ENCODE measurements at places on chromosomes 4 and X.

DNA sequence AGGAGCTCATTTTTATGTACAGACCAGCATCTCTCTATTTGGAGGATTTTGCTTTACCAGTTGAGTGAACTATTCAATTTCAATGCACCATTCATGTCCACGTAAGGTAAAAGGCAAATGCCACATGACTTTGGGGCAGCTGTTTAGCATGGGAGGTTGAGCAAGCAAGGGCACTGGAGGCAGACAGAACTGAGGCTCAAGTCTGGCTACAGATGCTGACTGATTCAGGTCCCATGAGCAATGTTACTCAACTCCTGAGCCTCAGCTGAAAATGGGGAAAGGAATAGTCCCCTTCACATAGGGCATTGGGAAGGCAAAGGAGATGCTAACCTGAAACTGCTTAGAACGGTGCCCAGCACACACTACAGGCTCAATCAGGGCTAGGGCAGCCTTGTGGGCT is 93.0 kb upstream of the MTM1 start:
- no peak for DNase-seq

GRCh38 chr4:123480706-123481418 is 84.3 kb downstream of the SPRY1 start:
- DNase-seq: no peak

- DNase-seq: no peak
Observed at GRCh38 chr4:82705928-82706300, 92.7 kb downstream of the SCD5 start.

DNA sequence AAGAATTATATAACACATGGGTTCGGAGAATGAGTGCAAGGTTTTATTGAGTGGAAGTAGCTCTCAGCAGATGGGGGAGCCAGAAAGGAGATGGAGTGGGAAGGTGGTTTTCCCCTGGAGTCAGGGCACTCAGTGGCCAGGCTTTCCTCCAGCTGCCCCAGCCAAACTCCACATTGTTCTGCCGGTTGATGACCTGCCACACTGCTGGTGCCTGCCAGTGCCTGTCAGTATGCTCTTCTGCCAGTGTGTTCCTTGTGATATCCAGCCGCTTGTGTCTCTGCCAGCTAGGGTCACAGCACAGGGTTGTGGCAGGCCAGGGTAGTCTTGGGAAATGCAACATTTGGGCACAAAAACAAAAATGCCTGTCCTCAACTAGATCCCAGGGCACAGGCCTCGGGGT is 604.8 kb upstream of the TECRL start:
- no peak for DNase-seq

DNA sequence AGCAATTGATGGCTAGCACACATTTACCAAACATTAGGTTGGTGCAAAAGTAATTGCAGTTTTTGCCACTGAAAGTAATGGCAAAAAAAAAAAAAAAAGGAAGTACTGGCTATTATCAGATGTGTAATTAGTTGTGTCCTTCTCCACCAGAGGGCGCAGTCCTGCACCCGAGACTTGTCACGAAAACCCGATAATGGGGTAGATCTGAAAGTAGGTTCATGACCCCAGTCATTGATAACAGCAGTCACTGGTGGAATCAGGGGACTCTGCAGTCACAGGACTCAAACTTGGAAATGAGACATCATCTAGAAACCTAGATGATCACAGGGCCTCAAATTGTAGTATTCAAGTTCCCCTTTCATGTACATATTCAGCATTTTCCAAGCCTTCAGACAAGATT is 13.1 kb upstream of the ACOT9 start:
- peak; percentile 53 for DNase-seq

- no peak for DNase-seq
Observed at GRCh38 chrX:25022499-25023325, 6.9 kb upstream of the ARX start.

- no peak for DNase-seq
Observed at GRCh38 chrX:69142788-69143469, 22.3 kb downstream of the PJA1 start.

GRCh38 chrX:11579636-11580600 is 85.8 kb downstream of the ARHGAP6 start:
- DNase-seq: no peak

- DNase-seq: no peak
Observed at GRCh38 chr4:171812665-171813525, at the start of gene GALNTL6. TSS of gene GALNTL6 (plus strand) at chr4:171813404.

- DNase-seq: no peak
Observed at GRCh38 chr4:98745366-98745765, 87.0 kb upstream of the TSPAN5 start.

DNA sequence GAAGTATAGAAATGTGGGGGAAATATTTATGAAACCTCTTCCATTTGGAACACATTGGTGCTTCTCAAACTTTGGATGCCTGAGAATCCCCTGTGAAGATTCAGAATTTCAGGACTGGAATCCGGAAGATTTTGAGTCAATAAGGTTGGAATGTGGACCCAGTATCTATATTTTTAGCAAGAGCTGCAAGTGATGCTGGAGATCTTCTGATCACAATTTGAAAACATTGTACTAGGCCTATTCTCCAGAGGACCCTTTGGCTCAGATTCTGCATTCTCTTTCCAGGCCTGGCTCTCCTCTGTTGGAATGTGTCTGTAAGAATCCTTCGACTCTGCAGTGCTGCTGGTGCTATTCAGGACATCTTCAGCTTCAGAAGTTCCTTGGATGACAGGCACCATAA is 2.4 kb upstream of the PKD2 start:
- DNase-seq: no peak

DNA sequence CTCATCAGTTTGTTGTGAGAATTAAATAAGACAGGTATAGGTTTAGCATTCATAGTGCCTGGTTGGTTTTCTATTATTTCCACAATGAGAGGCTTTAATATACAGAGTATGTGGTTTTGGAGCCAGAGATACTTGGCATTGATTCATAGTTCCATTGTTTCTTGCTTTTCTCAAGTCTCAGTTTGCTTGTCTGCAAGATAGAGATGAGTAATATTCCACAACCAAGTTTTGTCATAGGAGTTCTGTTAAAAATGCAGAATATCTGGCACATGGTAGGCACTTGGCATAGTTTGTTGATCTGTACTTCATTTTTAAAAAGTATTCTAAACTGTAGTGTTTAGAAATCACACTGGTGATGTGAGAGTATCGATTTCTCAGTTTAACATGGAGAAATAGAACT is 37.5 kb upstream of the EDA2R start:
- no peak for DNase-seq

GRCh38 chr4:99826016-99826415 is 9.4 kb downstream of the DAPP1 start:
- no peak for DNase-seq

DNA sequence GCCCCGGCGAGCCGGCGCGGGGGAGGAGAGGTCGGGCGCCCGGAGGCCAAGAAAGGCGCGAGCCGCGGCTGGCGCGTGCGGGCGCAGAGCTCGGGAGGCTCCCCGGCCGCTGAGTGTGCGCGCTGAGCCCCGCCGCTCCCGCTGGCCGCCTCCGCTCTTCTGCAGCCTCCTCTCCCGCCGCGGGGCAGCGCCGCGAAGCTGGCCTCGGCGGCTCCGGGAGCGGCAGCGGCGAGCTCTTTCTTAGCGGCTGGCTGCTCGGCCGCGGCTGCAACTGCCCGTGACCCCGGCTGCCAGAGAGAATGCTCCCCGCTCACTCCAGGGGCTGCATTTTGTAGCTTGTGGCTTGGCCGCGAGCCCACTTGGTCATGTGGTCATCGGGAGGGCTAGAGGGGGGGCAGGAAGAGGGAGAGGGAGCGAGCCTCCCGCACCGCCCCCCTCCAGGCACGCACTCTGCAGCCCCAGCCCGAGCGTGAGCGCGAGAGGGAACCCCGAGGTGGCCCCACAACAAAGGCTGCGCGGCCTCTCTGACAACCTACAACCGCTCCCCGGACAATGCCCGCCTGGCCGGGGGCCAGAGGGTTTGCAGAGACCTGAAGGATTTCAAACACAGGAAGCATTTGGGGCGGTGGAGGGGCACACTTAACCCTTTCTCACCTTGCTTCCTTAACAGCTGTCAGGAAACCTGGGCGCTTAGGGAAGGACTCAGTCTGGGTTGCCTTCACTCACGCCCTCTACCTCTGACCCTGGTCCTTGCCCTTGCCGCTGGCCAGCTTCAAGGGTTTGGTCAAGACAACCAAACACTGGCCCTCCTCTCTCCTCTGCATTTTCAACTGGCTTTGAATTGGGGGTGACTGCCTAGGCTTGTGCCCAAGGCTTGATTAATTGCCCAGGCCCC is at the start of gene APLN:
Gene APLN, minus strand, starts transcription at position 305 of the 895 bp plus-strand sequence. CDS start 326 bp downstream, outside the sequence.
- no peak for DNase-seq

- DNase-seq: no peak
Observed at GRCh38 chr4:112075129-112075753, 70.0 kb upstream of the FAM241A start.

DNA sequence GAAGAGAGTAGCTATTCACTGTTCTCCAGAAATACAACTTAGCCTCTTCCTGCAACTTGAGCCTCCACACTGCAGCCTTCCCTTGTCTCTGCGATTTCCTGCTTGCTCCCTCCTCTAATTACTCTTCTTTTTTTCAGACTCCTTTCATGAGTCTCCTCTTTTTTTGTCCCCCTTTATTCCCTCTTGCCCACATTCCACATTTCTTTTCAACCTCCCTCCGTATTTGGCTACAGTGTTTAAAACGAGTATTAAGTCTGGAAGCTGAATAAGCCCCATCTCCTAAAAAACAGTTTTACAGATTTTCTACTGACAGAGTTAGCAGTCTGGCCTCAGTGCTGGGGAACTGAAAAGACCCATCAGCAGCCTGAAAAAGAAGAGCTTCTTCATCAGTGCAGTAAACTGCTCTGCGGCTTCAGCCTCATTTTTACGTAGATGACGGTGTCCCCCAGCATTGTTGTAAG is 141.5 kb downstream of the TENM3 start:
- DNase-seq: no peak

DNA sequence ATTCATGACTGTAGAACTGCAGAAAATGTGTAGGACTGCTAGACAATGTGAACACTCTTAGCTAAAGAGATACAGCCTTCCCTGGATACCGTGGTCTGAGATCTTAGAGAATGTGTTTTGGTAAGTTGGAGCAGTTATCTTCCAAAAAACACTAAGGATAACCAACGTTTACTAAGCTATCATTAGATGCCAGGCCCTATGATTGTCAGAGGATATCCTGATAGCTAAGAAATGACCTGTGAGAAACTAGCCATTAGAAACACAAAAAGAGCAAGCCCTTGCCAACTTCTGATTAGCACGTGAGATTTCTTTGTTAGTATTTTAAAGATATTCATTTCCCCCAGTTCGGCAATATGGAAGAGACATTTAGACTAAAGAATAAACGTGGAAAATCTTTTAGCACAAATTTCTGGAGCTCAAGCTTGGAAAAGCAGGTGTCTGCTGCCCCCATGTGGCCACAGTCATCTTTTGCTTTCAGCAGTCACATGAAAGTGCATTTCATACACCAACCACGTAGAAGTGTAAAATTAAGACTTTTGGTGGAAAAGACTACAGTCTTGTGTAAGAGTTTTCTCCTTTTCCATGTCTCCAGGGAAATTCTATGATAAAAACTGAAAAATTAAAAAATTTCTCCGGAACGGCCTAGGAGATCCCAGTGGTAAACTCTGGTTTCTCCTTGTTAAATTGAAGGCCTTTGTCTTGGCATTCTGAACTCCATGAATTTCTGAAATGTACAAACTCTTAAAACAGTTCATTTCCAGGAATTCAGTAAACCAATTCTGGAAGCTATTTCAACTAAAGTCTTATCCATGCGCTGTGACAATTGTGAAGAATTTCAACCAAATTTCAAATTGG is 136.4 kb downstream of the ZNF674 start:
- peak; percentile 53 for DNase-seq

DNA sequence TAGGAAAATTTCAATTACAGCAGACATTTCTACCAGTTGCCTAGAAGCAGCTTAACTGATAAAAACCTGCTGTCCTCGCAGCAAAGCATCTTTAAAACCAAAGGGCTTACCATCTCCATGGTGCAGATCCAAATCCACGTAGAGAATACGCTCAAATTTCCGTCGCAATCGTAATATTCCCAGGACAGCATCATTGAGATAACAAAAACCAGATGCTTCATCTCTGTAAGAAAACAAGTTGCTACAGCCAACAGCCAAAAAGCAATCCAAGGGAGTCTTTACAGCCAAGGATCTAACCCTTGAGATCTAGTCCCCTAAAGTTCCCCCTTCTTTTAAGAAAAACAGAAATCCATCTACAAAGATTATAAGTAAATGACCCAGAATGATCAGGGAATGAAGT is 77.6 kb downstream of the HDAC8 start:
- no peak for DNase-seq

DNA sequence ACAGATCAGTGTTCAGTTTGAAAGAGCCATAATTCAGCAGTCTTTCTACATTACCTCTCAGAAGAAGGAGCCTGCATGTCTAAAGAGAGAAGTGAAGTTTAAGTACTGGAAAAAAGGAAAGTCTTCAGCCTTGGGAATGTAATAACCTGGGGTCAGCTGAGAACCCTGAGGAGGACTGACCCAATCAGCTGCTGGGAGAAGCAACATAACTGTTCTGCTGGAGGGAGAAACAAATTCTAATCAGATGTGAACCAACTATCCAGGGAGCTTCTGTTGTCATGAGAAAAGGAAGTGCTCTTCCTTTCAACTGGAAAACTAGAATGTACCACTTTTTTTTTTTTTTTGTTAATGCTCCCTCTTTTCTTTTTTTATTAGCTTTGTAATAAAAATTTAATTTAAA is 64.5 kb upstream of the PDE5A start:
- DNase-seq: no peak

GRCh38 chrX:71532078-71532752 is 689 bp upstream of the OGT start:
- no peak for DNase-seq

DNA sequence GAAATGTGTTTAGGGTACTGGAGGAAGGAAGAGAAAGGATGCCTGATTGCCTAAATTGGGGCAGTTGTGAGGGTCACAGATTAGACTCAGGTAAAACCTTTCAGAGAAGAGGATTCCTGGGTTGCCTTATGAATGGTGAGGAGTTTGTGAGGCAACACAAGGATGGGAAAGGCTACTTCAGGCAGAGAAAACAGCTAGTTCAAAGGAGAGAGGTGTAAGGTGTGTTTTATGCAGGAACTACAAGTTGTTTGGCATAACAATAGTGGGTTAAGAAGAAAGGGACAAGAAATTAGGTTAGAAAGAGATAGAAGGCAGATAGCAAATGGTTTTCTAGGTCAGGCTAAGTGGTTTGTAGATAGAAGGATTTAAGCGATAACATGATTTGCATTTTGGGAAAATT is 75.1 kb upstream of the PGRMC2 start:
- no peak for DNase-seq

GRCh38 chr4:156901871-156902270 is 69.7 kb downstream of the PDGFC start:
- DNase-seq: no peak

DNA sequence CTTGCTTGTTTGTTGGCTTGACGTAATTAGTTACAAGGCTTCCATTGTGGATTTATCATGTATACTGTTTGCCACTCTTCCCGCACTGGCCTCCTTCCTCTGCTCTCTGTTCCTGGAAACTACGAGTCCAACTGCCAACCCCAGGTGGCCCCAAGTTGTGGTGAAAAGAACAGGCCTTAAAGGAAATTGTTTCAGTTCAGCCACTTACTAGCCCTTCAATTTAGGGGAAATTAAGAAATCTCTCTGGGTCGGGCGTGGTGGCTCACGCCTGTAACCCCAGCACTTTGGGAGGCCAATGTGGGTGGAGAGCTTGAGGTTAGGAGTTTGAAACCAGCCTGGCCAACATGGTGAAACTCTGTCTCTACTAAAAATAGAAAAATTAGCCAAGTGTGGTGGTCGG is 28.0 kb downstream of the RBM47 start:
- DNase-seq: no peak

Data from stimulated activated CD4-positive, alpha-beta T cell treated with anti-CD3 and anti-CD28 coated beads, Interleukin-2, amount 100 ng/mL, for 4 hours (primary cell).